ENCODE measurements at places on chromosomes 1 and 21.

GRCh38 chr21:29219165-29219770 is 79.5 kb upstream of the BACH1 start:
- DNase-seq = no peak

DNA sequence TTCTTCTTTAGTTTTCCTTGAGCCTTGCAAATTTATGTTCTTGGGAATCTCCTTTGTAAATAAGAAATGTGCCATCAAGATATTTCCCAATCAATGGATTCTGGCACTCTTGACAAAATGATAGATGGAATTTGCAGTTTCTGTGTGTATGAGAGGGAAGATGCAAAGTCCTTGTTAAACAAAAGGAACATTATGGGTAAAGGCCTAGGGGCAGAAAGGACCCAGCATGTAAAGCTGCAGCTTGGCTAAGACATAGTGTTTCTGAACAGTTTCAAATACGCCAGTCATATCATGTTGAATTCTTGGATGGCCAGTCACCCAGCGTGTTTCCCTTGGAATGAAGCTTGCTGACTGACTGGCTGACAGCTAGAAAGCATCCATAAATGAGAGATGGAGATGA is 210.8 kb downstream of the NFIA start:
- no peak for DNase-seq

DNA sequence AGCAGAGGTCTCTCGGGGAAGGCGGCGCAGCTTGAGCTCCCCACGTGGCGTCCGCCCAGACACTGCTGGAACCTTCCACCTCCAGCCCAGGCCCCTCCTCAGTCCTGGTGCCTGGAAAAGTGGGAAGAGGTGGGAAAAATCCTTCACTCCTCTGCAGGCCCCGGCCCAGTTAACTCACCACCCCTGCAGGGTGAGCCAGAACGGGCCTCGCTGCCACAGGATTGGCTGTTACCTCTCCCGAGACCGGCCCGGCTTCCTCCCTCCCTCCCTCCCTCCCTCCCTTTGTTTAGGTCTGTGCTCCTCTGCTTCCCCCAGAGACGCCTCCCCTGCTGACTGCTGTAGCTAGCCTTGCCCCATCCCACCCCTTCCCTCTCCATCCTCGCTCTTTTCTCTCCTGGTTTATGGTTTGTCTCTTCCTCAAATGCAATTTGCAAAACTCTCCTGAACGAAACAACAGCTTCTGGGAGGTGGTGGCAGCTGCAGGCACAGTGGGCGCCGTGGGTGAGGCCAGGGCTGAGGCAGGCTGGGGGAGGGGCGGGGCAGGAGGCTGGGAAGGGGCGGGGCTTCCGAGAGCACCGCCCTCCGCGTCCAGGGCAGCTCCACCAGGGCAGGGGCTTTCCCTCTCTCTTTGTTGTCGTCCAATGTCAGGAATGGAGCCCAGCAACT is 6.5 kb downstream of the CAPN9 start:
- peak; percentile 50 for DNase-seq

- DNase-seq = no peak
Measured at GRCh38 chr1:36771660-36772284, 262.5 kb downstream of the GRIK3 start.

- DNase-seq = peak; percentile 44
Measured at GRCh38 chr1:112956544-112957132, 642 bp upstream of the SLC16A1 start.

DNA sequence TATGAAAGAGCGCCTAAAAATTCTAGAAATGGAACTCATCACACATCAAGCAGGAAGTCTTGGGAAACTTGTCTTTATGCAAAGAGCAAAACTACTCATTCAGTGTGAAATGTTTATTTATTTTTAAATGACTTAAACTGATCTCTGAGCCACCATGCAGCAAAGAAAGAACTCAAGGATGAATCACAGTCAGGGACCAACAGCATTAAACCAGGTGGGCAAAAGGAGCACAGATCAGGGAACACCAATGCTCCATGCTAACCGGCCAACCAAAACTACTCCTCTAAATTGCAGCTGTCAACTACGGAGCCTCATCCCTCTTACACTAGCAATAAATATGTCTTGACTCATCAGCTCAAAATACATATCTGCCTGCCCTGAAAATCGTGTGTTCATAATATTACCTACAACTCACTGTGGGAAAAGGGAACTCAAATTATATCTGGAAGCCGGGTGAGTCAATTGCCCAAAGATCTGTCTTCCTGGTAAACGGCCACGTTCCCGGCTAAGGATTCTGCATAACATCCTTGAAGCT is 129.2 kb downstream of the PTPN14 start:
- DNase-seq = no peak

DNA sequence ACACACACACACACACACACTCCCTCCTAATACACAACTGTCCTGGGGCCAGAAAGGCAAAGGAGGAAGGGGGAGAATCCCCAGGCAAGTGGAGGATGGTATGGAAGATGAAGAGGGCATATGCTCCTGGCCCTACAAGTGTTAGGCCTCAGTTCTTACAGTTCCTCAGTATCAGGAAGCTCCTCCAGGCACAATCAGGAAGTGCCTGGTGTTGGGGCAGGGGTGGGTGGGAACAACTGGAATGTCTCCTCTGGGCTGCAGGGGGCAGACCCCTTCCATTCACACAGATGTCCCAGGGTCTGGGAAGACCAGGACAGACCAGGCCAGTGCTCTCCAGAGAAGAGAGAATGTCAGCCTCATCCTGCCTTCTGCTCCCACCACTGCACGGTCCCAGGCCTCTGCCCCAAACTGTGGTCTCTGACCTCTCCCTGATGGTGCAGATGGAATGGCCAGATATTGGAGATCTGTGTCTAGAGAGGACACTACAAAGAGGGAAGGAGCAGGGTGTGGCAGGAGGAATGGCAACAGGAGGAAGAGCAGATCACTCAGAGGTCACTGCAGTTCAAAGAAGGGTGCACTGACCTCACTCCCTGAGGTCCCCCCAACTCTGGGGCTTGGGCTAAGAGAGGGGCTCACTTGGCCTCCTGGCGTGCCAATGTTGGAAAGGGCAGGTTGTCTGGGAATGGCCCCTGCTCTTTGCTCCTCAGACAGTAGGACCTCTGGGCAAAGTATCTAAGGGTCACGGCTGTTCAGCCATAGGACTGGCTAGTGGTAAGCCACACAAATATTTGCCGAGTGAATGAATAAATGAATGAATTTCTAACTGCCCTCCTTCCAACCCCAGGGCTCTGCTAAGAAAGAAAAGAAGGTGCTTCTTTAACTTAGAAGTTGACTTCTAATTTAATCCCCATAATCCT is 2.5 kb upstream of the DENND2D start:
- DNase-seq = no peak

DNA sequence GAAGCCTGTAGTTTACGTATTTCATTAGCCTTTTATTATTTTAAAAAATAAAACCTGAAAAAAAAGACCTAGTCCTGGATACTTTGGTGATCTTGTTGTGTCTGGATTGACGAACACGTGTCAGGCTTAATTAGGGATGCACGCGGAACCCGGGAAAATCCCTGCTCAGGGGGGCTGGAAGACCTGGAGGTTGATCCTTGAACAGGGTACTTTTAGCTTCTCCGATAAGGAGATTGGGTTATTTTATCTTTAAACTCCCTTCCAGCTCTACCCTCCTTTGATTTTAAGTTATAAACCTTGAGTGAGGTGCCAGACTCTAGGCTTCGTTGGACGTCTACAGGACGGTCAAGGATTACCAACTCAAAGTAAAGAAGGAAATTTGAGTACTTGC is 552 bp upstream of the ZNF691 start:
- peak; percentile 17 for DNase-seq

DNA sequence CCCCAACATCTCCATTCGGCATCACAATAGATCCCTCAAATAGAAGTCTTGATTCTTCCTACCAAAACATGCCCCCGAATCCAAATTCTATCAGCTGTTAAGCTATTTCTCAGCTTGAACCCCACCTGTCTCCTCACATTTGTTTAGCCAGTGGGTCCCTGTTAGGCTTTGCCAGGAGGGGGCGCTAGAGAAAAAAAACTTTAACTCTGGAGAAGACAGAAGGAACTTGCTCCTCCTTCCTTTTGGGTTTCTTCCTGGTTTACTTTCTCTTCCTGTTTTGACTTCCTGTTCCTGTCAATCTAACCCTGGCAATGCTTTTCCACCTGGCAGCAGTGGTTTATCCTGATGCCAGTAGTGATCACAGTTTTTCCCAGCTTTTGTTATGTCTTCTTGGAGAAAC is 95.6 kb upstream of the KCNK1 start:
- peak; percentile 23 for DNase-seq

DNA sequence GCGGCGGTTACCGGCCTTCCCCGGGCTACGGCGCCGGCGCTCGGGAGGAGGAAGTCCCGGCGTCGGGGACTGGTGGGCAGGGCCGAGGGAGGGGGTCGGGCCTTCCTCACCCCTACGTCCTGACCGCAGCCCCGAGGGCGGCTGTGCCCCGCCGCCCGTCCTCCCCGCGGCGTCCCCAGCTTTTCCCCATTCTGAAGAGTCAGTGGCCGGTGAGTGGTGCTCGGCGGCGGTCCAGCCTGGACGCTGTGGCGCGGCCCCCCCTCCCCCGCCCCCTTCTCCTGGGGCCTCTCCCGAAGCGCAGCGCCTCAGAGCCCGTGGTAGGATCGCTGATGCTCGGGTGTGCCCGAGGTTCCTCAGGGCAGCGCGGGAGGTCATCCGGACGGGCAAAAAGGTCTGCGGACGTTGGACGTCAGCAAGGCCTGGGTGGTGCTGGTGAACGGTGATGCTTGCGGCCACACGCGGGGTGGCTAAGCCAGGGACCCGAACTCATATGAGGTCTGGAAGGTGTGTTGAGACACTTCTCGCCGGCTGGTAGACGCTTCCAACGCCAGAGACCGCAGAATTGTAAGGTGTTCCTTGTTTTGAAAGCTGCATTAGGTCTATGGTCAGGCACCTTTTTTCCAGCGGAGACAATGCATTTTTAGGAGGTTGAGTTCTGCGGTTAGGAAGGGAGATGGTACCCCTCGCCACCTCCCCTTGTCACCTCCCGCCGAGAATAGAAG is 725 bp downstream of the SLC25A33 start:
- DNase-seq = peak; percentile 63

GRCh38 chr1:248703674-248704073 is 1.1 kb upstream of the OR14I1 start:
- DNase-seq = no peak

DNA sequence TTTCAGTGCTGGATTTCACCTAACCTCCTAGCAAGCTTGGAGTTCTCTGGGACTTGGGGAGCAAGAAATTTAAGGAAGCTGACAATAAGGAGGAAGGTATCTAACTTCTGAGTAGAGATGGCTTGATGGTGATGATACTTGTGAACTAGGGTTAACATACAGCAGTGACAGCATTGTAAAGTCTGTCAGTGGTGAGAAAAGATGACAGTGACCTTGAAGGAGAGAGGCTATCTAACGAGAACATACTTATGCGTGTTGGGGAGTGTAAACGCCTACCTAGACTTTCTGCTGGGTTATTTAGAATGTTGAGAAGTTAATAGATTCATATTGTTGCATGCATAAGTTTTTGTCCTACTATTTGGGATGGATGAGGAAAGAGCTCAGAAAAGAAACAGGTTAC is 16.3 kb downstream of the POU2F1 start:
- DNase-seq = no peak

- DNase-seq = no peak
Measured at GRCh38 chr21:31517664-31518414, 141.7 kb upstream of the SOD1 start.

GRCh38 chr21:43979654-43980053 is 32.5 kb upstream of the TRAPPC10 start:
- DNase-seq = no peak

- no peak for DNase-seq
Measured at GRCh38 chr1:241470361-241470760, 49.2 kb downstream of the FH start.

- peak; percentile 76 for DNase-seq
Measured at GRCh38 chr1:2231532-2232254, 3.6 kb downstream of the SKI start.

DNA sequence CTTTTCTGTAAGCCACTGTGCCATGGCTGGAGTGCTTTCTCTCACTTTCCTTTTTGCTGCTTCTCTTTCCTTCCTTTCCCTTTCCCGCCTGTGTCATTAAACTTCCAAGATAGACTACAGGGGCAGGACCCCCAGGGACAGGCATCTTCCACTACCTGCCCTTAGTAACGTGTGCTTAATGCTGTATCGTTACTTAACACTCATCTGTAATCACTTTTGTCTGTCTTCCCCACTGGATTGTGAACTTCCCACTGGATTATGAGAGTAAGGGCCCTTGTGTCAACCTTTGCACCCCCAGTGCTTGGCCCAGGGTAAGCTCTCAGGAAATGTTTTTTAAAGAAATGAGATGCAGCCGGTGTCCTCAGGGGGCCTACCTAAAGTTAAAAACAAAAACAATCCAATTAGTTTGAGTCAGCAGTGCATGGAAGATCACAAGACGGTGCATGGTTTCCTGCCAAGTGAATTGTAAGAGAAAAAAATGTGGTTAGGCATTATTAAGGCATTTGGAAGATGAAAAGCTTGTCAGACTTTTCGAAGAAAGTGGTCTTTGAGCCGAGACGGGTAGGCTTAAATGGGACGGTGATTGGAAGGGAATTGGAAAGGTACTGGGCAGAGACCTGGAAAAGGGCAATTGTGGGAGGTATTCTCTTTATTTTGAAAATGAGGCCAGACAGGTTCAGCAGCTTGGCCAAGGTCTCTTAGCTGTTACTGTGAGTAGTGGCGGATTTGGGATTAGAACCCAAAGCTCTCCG is 958 bp downstream of the LYPLAL1 start:
- peak; percentile 7 for DNase-seq

DNA sequence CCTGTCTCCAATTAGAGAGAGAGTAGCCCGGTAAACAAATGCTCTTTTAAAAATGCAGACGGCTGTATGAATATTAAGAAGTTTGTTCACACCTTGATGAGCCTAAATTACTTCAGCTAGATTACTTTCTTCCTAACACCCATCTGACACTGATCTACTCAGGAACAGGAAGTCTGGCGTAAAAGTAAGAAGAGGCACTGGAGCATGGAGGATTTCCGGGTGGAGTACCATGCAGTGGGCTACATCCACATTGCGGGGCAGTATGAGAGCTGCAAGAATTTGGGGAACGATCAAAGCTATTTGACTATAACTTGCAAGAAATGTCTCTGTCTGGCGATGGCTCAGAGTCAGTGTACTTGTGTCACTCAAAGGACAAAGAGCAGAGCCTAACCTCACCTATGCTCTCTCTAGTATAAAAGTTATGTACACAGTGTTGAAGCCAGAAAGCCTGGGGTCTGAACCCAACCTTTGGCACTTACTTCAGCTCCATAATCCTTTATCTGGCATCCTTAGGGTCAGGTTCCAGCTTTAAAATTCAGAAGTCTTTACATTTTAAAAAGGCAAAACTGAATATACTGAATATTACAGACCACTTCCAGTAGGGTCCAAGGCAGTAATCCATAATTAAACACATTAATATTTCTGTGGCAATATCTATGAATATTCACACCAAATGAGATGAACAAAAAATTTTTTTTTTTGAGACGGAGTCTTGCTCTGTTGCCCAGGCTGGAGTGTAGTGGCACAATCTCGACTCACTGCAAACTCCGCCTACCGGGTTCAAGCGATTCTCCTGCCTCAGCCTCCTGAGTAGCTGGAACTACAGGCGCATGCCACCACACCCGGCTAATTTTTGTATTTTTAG is 7.9 kb upstream of the GNPAT start:
- no peak for DNase-seq

DNA sequence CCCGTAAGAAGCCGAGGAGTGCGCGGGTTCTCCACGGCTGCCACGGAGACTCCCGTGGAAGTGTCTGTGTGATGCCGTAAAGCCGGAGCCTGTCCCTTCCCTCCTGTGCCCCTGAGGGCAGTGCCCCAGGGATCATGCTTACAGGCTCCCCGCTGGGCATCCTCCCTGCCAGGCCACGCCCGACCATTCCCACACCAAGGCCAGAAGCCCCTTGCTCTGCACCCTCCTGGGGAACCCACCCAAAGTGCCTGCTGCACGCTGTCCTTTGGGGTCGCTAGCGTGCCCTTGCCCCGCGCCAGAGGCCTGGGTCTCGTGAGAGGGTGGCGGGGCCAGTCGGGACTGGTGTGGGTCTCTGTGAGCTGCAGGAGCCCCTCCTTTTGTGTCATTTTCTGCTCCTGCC is 228.5 kb upstream of the C1orf174 start:
- DNase-seq = no peak
